Fibroblast of villous mesenchyme (primary cell): ENCODE measurements at places on chromosomes 5 and 9. TPM values are rescaled to one million over a fixed set of nuclear protein-coding genes. Genes with fewer than 3 reads are reported as not detected.

Gene PCDHA10
- total RNA-seq, result under 0.01 TPM in 2 replicates

Gene SLC34A1
- total RNA-seq, result not detected in 2 replicates

Gene FRMPD1
- under 0.01 TPM in 1 of 2 replicates, not detected in the other for total RNA-seq

Gene ENC1
- total RNA-seq, result 50.3 and 72.1 TPM in 2 replicates

Gene FBLL1
- total RNA-seq, result 0.32 and 0.43 TPM in 2 replicates

Gene CAAP1
- 17.4 and 29.4 TPM in 2 replicates for total RNA-seq

Gene PLCXD3
- total RNA-seq, result 0.32 and 0.43 TPM in 2 replicates

Gene FOXD4L3
- total RNA-seq, result 0.32 TPM in 1 of 2 replicates, not detected in the other

Gene RGS14
- 3.5 TPM in 2 replicates for total RNA-seq

DNA sequence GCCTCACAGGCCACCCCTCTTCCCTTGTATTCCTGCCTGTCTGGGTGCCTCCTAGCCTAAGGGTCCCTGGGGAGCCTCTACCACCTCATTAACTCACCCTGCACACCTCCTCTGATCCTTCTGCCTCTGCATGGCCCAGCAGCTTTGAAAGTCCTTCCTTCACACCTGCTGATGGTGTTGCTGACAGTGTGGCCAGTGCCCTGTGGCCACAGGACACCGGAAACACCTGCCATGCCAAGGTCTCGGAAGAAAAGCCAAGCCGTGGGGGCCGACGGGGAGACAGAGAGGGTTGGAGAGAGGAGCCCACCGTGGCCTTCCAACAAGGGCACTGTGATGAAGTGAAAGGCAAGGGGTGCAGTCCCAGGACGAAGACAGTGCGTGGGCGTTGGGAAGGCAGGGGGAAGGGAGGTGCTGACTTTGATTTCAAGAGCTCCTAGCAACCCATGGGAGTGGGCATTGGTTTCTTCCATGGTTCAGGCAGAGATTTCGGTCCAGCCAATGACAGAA, 4.1 kb downstream of the BTNL9 start:
- no peak for DNase-seq

GRCh38 chr9:114717908-114718486, 36.0 kb upstream of the TEX48 start:
- DNase-seq, result no peak

DNA sequence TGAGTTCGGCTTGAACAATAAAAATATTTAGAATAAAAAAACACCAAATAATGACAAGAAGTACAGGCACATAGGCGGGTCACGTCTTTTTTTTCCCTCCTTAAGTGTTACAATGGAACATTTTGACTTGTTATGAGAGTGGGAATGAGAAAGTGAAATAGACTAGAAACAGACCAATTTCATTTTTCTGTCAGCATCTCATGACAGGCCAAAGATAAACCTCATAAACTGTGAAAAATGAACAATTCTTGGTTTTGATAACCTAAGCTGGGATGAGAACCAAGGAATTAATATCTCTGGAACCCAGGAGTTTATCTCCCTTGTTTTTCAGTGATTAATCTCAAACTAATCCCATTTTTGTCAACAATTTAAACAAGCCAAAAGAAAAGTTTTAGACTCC, 299.5 kb downstream of the SLIT3 start:
- no peak for DNase-seq

DNA sequence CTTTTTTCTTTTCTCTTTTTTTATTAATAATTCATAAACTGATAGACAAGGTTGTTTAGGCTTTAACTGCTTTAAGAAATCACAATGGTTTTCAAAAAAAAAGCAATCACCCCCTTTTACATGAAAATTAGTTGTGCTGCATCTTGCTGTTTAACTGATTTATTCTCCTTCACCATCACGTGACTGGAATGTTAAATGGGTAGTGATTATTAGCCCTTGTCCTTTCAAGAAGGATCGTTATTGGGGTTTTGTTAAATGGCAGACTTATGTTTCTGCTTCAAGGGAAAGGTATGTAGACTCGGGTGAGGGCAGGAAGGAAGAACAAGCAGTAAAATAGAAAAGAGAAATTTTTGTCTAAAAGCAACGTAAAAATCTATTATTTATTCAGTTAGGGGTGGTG, 175.6 kb upstream of the TLE4 start:
- no peak for DNase-seq

GRCh38 chr9:75814667-75815066, 75.8 kb upstream of the PCSK5 start:
- no peak for DNase-seq

DNA sequence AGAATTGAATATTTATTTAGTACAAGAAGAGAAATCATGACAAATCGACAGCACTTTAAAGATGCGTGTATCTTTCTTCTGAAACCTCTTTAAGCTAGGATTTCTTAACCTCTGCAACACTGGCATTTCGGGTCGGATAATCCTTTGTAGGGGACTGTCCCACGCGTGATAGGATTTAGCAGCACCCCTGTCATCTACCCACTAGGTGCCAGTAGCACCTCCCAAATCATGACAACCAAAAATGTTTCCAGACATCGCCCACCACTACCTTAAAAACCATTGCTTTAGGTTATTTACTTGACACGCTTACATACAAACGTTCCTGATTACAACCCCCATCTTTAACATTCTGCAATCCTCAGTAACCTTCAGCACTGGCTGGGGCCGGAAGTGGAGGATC, 223.1 kb downstream of the TRIM32 start:
- no peak for DNase-seq

GRCh38 chr9:137202966-137203365, 2.4 kb upstream of the TPRN start:
- DNase-seq, result no peak

DNA sequence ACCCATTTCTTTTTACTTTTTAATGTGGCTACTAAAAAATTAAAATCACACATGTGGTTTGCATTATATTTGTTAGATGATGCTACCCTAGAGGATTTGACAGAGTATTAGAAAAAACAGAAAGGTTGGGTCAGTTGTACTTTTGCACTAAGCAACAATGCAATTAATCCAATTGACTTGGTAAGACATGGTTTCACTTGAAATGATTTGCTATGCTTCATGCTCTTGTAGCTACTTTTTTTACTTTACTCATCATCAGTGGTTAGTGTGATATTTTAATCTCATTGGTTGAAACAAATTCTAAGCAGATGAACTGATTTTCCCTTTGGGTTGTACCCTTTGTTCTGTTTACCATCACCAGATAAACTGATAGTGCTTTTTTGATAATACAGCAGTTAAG, 39.4 kb downstream of the HMHB1 start:
- no peak for DNase-seq

DNA sequence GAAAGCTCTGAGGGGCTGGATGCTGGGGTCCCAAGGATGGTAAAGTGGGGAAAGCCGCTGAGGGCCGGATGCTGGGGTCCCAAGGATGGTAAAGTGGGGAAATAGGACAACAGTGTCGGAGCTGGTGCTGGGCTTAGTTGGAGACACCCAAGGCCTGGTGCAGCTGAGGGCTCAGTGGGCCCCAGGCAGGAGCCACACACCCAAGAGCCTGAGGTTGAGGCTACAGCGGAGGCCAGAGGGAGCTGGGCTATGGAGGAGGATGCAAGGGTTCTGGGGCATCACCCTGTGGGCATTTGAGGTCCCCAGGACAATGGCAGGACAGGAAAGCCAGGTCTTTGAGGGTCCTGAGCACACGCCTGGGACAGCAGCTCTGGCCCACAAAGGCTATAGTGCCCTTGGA, 19.1 kb upstream of the SLC9A3 start:
- no peak for DNase-seq

GRCh38 chr5:76081811-76082771, 1.1 kb upstream of the SV2C start:
- no peak for DNase-seq

GRCh38 chr9:114330636-114331035, 967 bp downstream of the ORM2 start:
- DNase-seq, result no peak

- DNase-seq, result no peak
These were observed 27.0 kb downstream of the ADRA1B start for GRCh38 chr5:159943326-159943725.
